ENCODE measurements at places on chromosomes 3 and 15. TPM values are rescaled to one million over a fixed set of nuclear protein-coding genes. Genes with fewer than 3 reads are reported as not detected.

DNA sequence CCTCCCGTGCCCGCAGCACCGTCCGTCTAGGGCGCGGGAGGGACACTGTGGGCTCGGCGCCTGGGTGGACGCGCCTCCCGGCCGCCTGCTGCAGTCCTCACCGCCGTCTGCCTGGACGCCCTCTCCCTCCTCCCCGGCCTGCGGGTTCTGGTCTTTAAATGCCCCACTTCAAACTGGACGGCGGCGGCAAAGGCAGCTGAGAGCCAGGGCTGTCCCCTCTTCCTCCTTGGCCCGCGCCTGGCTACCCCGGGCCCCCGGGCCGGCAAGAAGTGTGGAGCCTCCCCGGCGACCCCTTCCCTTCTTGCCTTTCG lies 426 bp downstream of the CBLB start:
- no peaks in the 10 kb centered on the region for H3K36me3 ChIP-seq
- no peaks in the 10 kb centered on the region for H3K27me3 ChIP-seq
- peak overlapping the region; percentile 97 for H3K27ac ChIP-seq
- no peaks in the 10 kb centered on the region for H3K4me1 ChIP-seq
- peak; percentile 41 for DNase-seq

- DNase-seq, result no peak
- no peak overlapping the region for H3K4me3 ChIP-seq
- H3K36me3 ChIP-seq, result no peaks in the 10 kb centered on the region
- H3K4me1 ChIP-seq, result no peaks in the 10 kb centered on the region
Measured at GRCh38 chr3:193269343-193270028, 28.5 kb downstream of the PLAAT1 start.

GRCh38 chr15:89652666-89653065 lies 2.6 kb downstream of the KIF7 start:
- no peak overlapping the region for H3K27ac ChIP-seq
- H3K27me3 ChIP-seq, result no peaks in the 10 kb centered on the region
- no peaks in the 10 kb centered on the region for H3K36me3 ChIP-seq
- no peak overlapping the region for H3K4me3 ChIP-seq
- no peak for DNase-seq

- DNase-seq, result no peak
- H3K36me3 ChIP-seq, result no peaks in the 10 kb centered on the region
- H3K4me1 ChIP-seq, result no peaks in the 10 kb centered on the region
- H3K27me3 ChIP-seq, result no peaks in the 10 kb centered on the region
Measured at GRCh38 chr3:78026318-78026828, 986.5 kb downstream of the ROBO2 start.

DNA sequence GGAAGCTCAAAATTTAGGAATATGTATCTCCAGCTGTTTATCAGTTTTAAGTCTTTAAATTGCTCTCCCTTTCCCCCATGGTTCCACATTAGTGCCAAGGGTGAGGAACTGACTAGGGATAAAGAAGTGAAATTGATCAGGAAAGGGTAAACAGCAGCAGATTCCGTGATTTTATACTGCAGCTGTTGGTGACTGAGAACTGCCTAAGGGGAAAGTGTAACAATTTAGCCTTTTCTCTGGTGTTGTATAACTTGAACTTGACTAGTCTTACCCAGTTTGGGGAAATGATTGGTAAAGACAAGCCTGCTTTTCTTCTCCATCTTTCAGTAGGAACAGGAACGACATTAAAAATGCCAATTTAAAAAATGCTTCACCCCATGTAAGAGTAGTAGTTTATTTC lies 5.0 kb downstream of the SPRED1 start:
- no peaks in the 10 kb centered on the region for H3K27me3 ChIP-seq
- no peak overlapping the region for H3K4me3 ChIP-seq
- H3K4me1 ChIP-seq, result peaks cover 5% of the 10 kb centered on the region
- no peak for DNase-seq
- H3K36me3 ChIP-seq, result no peaks in the 10 kb centered on the region

DNA sequence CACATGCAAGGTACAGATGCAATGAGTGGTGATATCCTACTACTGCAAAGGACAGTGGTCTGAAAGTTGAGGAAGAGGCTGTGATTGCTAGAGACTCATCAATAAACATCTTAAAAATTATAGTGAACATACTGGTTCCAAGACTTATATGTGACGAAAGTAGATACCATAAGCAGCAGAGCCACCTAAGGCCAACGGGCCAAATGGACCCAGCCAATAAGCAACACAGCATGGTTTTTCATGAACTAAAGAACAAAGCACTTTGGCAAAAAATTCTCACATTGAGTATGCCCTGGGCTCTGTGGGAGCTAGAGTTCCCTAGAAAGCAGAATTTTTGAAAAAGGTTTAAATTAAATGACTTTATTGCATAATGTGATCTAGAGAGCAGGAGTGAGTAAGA lies 272.1 kb downstream of the SI start:
- no peaks in the 10 kb centered on the region for H3K36me3 ChIP-seq
- no peaks in the 10 kb centered on the region for H3K27me3 ChIP-seq
- no peak overlapping the region for H3K4me3 ChIP-seq
- no peak overlapping the region for H3K27ac ChIP-seq
- H3K4me1 ChIP-seq, result no peaks in the 10 kb centered on the region

DNA sequence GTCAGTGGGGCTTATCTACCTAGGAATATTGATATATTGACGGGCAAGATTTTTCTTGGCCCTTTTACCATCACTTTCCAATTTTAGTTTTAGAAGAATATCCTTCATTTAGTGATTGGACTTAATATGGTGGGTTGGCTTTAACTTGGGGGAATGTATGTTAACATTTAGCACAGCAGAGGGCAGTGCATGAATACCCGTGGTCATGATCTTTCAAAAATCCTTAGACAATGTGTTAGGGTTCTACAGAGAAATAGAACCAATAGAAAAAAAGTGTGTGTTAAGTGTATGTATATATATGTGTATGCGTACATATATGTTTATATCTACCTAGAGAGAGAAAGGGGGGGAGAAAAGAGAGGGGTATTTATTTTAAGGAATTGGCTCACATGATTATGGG lies 36.9 kb downstream of the GPR171 start:
- H3K36me3 ChIP-seq, result no peaks in the 10 kb centered on the region

- H3K27ac ChIP-seq, result no peak overlapping the region
- no peaks in the 10 kb centered on the region for H3K36me3 ChIP-seq
- H3K4me3 ChIP-seq, result no peak overlapping the region
- H3K4me1 ChIP-seq, result no peaks in the 10 kb centered on the region
Measured at GRCh38 chr3:183815563-183815940, 9.8 kb downstream of the MAP6D1 start.

DNA sequence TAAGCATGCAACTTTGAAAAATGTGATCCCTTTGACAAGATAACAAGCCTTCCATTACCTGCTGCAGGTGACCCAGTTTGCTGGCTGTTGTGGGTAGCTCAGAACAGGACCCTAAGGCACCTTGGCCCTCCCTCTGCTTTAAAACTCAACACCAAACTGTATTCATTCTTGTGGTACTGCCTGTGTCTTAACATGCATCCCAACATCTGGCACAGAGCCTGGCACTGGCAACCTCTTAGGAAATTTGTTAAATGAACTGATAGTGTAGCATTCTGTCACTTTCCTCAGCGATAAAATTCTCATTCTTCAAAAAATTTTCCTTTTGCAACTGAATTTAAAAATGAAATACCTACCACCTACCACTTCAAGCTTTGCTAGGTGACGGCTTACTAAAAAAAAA lies 287.3 kb upstream of the ADAMTS9 start:
- no peaks in the 10 kb centered on the region for H3K36me3 ChIP-seq
- H3K4me3 ChIP-seq, result no peak overlapping the region
- no peak overlapping the region for H3K27ac ChIP-seq
- no peaks in the 10 kb centered on the region for H3K27me3 ChIP-seq

DNA sequence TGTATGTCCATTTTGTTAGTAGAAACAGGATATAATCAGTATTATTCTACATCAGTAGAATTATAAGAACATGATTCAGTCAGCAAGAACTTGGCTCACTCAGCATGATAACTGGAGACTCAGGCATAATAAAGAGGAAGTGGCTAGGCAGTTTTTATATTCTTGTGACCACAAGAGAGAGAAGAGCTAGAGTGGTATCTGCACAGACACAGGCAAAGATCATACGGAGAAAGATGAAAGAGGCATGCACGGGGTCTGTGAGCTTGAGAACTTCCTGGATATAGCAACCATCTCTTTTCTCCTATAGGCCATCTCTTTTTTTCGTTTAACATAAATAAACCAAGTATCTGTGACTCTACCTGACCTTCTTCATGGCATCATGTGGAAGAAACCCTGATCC lies 46.8 kb downstream of the MYO5A start:
- peaks cover 6% of the 10 kb centered on the region for H3K4me1 ChIP-seq
- DNase-seq, result no peak
- H3K27me3 ChIP-seq, result no peaks in the 10 kb centered on the region

- H3K4me3 ChIP-seq, result no peak overlapping the region
- no peaks in the 10 kb centered on the region for H3K27me3 ChIP-seq
- no peaks in the 10 kb centered on the region for H3K4me1 ChIP-seq
- no peaks in the 10 kb centered on the region for H3K36me3 ChIP-seq
Measured at GRCh38 chr3:40938591-40938990, 260.7 kb upstream of the CTNNB1 start.

- H3K27me3 ChIP-seq, result peaks cover 6% of the 10 kb centered on the region
- no peak overlapping the region for H3K27ac ChIP-seq
- H3K36me3 ChIP-seq, result no peaks in the 10 kb centered on the region
- H3K4me3 ChIP-seq, result no peak overlapping the region
Measured at GRCh38 chr3:62632510-62633294, 242.5 kb downstream of the CADPS start.

- H3K27me3 ChIP-seq, result no peaks in the 10 kb centered on the region
- no peak overlapping the region for H3K27ac ChIP-seq
- H3K36me3 ChIP-seq, result no peaks in the 10 kb centered on the region
- DNase-seq, result no peak
- no peak overlapping the region for H3K4me3 ChIP-seq
- no peaks in the 10 kb centered on the region for H3K4me1 ChIP-seq
Measured at GRCh38 chr3:101414121-101414520, 93.7 kb upstream of the IMPG2 start.

DNA sequence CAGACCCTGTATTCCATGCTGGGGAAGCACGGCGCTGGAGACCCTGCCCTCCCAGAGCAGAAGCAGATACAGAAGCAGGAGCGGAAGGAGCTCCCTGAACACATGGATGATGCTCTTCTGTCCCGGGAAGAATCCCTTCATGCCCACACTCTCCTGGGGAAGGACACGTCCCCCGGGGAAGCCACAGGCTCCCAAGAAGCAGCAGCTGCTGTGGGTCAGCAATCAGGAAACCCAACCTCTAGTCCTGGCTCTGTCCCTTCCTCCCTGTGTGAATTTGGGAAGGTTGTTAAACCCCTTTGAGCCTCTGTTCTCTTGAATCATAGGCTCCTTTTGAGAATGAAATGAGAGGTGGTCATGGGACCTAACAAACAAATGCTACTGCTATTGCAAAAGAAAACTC lies 176.2 kb upstream of the TPM1 start:
- H3K36me3 ChIP-seq, result no peaks in the 10 kb centered on the region
- H3K4me3 ChIP-seq, result no peak overlapping the region
- no peaks in the 10 kb centered on the region for H3K4me1 ChIP-seq
- no peak for DNase-seq

DNA sequence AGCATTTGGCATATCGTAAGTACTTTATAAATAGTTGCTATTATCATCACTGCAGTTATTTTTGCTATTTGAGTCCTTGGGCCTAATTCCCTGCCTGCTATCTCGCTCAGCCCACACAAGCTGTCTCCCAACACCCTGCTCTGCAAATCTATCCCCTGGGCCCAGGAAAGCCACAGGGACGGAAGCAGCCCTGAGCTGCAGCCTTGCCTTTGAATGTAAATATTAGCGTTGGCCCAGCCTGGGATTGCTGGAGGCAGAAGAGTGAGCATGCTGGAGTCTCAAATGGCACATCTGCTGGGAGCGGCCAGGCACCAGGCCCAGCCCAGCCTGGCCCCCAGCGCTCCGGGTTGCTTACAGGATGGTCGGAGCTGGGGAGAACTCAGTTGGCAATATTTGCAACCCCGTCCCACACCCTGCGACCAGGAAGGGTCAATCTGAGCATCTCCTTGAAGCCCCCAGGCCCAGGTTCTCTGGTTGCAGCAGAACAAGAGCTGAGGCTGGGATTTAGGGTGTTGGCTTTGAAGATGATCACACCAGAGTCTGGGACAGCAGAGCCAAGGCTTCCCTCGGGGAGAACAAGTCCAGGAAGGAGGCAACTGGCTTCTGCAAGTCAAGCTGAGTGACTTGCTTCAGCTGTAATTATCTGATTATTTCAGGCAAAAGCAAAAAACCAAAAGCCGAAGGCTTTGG lies 529.6 kb downstream of the SHQ1 start:
- no peaks in the 10 kb centered on the region for H3K27me3 ChIP-seq
- H3K4me1 ChIP-seq, result no peaks in the 10 kb centered on the region
- peak overlapping the region; percentile 37 for H3K27ac ChIP-seq
- H3K36me3 ChIP-seq, result no peaks in the 10 kb centered on the region
- H3K4me3 ChIP-seq, result no peak overlapping the region
- DNase-seq, result peak; percentile 66

DNA sequence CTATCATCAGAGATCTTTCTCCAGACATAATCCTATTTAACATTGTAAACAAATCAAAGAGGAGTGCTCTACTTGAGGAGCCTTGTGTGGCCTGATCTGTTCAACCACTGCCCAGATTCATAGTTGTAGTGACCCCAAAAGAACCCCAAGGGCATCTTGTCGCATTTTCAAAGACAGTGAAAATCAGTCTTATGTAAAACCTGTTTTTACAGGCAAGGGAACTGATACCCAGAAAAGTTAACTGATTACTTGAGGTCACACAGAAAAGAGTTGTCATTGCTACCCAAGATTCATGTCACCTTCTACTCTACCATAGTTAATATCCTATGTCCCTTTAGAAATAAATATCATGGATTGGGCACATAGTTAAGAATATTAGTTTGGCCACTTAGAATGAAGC lies 40.5 kb upstream of the ARPP21 start:
- H3K4me3 ChIP-seq, result no peak overlapping the region
- H3K27ac ChIP-seq, result no peak overlapping the region
- no peaks in the 10 kb centered on the region for H3K27me3 ChIP-seq
- no peaks in the 10 kb centered on the region for H3K36me3 ChIP-seq
- no peak for DNase-seq

GRCh38 chr3:172692751-172693338 lies 18.0 kb downstream of the NCEH1 start:
- no peak overlapping the region for H3K4me3 ChIP-seq
- no peak overlapping the region for H3K27ac ChIP-seq
- H3K27me3 ChIP-seq, result no peaks in the 10 kb centered on the region
- DNase-seq, result no peak

DNA sequence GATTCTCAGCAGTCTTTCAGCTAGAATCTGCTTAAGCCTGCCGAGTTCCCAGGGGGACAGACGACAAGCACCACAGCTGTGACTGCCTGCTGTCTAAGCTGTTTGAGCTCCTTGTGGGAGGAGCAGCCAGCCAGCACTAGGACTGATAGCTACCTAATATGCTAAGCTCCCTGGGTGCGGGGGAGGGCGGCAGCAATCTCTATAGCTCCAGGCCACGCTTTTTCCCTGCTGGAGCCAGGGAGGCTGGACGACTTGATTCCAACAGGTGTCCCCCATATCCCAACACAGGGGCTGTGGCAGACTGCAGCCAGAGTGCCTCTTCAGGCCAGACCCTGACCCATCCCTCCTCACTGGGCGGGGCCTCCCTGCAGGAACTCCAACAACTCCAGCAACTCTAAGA lies 134.1 kb upstream of the ARPP21 start:
- H3K36me3 ChIP-seq, result no peaks in the 10 kb centered on the region
- no peaks in the 10 kb centered on the region for H3K27me3 ChIP-seq
- no peak overlapping the region for H3K4me3 ChIP-seq
- no peak for DNase-seq
- H3K4me1 ChIP-seq, result no peaks in the 10 kb centered on the region

Gene REC114
- not detected for total RNA-seq

Gene SLC24A5
- not detected for total RNA-seq

Gene LDHAL6B
- not detected for total RNA-seq

Gene IREB2
- 49.5 TPM for total RNA-seq

Gene SIDT1
- 95.0 TPM for total RNA-seq

Gene EOMES
- total RNA-seq, result 0.48 TPM

Gene GOLGA8N
- total RNA-seq, result 13.9 TPM

Gene ONECUT1
- total RNA-seq, result not detected

Gene GPR62
- total RNA-seq, result not detected

Gene PCYT1A
- 56.4 TPM for total RNA-seq

All from breast epithelium (tissue), 4 donors.